ENCODE measurements at places on chromosomes 16 and 17.

GRCh38 chr16:87207509-87207908 is 109.7 kb downstream of the C16orf95 start:
- DNase-seq, result no peak

DNA sequence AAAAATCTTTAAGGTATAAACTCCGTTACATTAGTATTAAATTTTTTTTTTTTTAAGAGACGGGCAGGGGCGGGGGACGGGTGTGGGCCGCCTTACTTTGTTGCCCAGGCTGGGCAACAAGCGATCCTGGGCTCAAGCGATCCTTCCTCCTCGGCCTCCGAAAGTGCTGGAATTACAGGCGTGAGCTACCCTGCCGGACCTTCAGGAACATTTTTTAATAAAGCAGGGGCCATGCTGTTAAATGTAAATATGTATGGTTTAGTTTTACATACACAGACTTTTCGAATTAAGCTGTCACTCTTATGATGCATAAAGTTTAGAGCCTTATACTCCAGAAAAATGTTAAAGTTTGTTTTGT is 2.4 kb downstream of the PPM1D start:
- DNase-seq, result no peak

- DNase-seq, result no peak
Observed at GRCh38 chr16:88026964-88027938, 76.0 kb downstream of the BANP start.

DNA sequence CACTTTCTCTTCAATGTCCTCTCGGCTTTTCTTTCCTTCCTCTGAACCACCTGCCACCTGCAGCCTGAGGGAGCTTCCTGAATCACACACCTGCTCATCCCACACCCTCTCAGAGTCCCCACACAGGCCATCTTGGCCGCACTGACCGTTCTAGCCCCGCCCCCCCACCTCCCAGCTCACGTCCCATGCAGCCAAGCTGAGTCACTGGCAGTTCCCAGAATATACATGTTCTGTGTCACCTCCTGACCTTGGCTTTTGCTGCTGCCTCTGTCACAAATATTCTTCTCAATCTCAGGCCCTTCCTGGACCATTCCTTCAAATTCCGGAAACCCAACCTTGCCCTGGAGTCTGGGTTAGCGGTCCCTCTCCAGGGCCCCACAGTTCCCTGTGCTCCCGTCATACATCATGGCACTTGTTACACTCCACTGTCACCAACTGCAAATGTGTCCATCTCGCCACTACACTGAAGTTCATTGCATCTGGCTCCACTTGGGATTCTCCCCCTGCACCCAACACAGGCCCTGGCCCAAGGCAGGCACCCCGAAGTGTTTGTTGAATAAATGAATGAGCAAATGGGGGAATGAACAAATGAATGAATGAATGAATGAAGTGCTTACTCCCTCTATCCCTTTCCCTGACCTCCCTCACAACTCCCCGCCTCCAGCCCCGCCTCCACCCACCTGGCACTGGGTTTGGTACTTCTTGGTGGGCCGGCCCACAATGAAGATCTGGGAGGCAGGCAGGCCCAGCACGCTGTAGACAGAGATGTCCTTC is 12.8 kb downstream of the PIMREG start:
- DNase-seq, result no peak

GRCh38 chr16:11875721-11876120 is 24.4 kb upstream of the RSL1D1 start:
- DNase-seq, result no peak

GRCh38 chr16:9934723-9935508 is 247.3 kb downstream of the GRIN2A start:
- no peak for DNase-seq
